Activated naive CD4-positive, alpha-beta T cell (primary cell): ENCODE measurements at places on chromosomes 16 and 17.

- no peak for DNase-seq
These were observed 9.4 kb upstream of the ATP2A3 start for GRCh38 chr17:3973495-3974137.

GRCh38 chr17:82608816-82609215 lies 39.4 kb downstream of the WDR45B start:
- DNase-seq: no peak

DNA sequence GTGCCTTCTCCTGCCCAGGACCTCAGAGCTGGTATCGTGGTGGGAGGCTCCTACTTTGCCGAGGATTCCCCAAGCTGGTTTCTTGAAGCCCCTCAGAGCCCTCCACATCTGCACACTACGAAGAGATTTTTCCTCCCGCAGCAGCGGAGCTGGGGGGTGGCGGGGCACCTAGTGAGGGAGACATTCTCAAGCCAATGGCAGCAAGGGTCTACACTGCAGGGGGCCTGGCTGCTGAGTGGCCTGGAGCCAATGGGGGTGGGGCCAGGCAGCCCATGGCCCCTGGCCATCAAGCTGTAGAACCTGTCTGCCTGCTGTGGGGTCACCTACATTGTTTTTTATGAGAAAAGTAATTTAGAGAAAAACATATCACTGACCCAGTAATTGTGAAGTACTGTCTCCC lies 5.0 kb downstream of the SLC26A11 start:
- no peak for DNase-seq

GRCh38 chr16:50945171-50945570 lies 203.3 kb downstream of the CYLD start:
- DNase-seq: no peak

GRCh38 chr16:50861970-50862411 lies 120.1 kb downstream of the CYLD start:
- DNase-seq: no peak

GRCh38 chr17:2157081-2157480 lies 102.2 kb downstream of the HIC1 start:
- no peak for DNase-seq

- no peak for DNase-seq
These were observed 993 bp upstream of the ANKRD11 start for GRCh38 chr16:89491238-89491869.

DNA sequence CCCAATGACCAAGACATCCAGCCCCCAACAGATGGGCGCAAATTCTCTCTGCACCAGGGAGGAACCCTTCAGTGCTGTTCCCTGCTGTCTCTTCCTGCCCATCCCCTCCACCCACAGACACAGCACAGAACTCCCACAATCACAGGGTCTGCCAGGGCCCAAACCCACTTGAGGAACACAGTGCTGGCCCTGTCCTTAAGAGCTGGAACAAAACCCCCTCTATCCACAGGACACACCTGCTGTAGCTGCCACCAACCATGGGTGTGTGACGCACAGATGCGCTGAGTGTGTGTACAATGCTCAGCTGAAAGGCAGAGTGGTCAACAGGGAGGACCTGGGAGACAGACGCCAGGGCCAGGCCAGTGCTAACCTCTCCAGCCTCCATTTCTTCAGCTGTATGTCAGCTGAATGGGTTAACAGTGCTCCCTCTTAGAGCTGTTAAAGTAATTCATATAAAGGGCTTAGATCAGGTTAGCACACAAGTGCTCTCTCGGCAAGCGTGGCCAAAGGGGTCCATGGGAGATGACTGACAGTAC lies 62.1 kb downstream of the AMFR start:
- no peak for DNase-seq

DNA sequence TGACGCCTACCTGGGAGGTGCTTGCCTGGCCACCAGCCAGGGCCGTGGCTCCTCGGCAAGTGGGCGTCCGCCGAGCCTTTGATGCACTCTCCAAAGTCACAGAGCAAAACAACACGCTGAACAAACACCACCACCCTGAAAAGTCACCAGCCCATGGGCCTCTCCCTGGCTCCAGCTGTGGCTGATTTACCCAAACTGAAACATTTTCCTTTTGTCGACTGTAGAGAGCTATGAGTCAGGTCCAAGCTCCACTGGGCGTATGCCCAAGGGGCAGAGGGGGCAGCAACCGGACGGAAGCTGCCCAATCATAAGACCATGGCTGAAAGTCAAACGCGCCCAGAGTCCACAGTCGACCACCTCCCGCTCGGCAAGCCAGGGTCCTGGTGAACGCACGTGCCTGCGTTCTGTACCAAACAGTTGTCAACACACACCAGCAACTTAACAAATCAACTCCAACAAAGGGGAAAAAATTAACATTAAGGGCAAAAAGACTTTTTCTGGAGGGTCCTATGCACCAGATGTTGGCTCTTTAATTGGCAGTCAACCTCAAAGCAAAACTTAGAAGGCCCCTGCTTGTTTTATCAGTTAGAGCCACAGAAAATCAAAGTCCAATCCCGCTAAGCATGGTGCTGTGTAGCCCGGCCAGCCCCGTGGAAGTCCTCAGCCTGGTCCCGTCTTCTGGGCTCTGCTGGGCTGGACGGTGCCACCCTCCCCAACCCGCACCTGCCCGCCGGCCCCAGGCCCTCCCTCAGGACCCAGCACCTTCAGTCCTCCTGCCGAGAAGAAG lies 47.3 kb downstream of the TBC1D16 start:
- DNase-seq: no peak

GRCh38 chr16:47069313-47069712 lies 74.4 kb downstream of the NETO2 start:
- DNase-seq: no peak

- no peak for DNase-seq
These were observed 141.6 kb downstream of the CCDC182 start for GRCh38 chr17:57603546-57603945.

GRCh38 chr16:75576384-75576811 lies 10.2 kb downstream of the GABARAPL2 start:
- DNase-seq: no peak

- DNase-seq: no peak
These were observed 318.0 kb downstream of the SOX9 start for GRCh38 chr17:72438783-72439182.

GRCh38 chr17:1769822-1770477 lies 8.1 kb downstream of the SERPINF1 start:
- no peak for DNase-seq

GRCh38 chr17:27670791-27671590 lies 40.0 kb downstream of the LGALS9 start:
- no peak for DNase-seq

- DNase-seq: no peak
These were observed 72.2 kb downstream of the CLEC16A start for GRCh38 chr16:11016524-11016988.

DNA sequence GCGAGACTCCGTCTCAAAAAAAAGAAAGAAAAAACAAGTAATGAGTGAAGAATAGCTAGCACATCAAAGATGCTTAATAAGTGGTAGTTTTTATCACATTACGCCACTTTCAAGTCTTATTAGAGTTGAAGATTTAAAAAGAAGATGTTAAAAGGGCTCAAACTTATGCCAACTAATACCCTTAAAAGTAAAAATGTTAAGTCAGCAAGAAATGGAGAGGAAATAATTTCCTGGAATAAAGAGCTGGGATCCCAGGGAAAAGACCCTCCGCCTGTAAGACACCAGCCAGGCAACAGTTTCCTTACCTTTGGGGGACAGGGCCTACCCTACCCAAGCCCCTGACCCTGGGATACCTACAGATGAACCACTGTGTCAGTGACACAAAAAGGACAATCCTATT lies 3.6 kb downstream of the XPO6 start:
- no peak for DNase-seq

DNA sequence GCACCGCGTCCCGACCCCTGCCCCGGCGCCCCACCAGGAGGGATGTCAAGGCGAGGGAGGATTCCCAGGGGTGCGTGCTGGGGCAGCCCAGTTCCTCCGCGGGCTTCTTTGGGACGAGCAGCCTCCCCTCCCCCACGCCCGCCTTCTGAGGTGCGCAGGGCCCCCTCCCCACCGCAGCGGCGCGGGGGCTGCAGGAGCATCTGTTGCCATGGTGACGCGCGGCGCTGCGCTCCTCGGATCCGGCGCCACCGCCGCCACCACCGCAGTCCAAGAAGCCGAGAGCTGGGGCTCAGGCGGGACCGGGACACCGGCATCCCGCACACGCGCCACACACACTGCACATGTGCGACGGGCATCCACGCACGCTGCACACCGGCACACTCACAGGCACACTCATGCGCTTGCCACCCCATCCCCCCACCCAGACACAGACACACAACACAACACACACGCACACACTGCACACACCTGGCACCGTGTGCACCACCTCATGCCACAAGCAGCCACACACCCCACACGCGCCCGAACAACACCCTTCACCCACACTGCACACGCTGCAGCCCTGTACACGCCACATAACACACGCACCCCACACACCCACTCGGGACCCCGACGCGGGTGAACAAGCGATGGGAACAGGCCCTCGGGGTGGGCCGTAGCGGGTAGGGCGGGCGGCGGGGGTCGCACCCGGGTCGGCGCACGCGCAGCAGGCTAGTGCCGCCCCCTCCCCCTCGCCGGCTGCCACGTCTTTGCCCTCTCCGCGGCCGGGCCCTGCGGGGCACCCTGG lies 17.0 kb downstream of the ENPP7 start:
- DNase-seq: no peak

- DNase-seq: no peak
These were observed 2.1 kb downstream of the CPPED1 start for GRCh38 chr16:12801511-12802042.

DNA sequence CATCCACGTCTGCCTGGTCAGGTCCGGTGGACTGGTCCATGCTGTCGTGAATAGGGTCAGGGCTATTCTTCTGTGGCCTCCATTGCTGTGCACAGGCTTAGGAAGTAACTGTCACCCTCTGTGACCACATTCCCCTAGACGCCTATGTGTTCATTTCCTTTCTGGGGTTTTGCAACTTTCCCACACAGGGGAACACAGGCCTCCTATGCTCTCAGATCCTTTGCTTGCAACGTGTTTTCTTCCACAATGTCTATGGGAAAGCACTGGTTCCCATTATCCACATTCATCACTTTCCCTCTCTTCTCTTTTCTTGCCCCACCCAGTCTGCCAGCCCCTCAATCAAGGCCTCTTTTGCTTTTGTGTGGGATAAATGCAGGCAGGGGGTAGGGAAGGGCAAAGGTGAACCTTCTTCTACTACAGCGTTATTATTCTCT lies 43.2 kb upstream of the DNAJA2 start:
- no peak for DNase-seq

- DNase-seq: no peak
These were observed 6.3 kb upstream of the CD7 start for GRCh38 chr17:82323514-82324234.
